ENCODE measurements at places on chromosomes 16 and 17. TPM values are rescaled to one million over a fixed set of nuclear protein-coding genes. Genes with fewer than 3 reads are reported as not detected.

RPS2 gene
- total RNA-seq, result 2,300 TPM

KRT31 gene
- total RNA-seq, result not detected

HAS3 gene
- total RNA-seq, result 0.99 TPM

TBC1D3H gene
- not detected for total RNA-seq

ANKFN1 gene
- 0.26 TPM for total RNA-seq

EVPLL gene
- total RNA-seq, result not detected

FBXW10 gene
- not detected for total RNA-seq

ITGAD gene
- total RNA-seq, result not detected

DNA sequence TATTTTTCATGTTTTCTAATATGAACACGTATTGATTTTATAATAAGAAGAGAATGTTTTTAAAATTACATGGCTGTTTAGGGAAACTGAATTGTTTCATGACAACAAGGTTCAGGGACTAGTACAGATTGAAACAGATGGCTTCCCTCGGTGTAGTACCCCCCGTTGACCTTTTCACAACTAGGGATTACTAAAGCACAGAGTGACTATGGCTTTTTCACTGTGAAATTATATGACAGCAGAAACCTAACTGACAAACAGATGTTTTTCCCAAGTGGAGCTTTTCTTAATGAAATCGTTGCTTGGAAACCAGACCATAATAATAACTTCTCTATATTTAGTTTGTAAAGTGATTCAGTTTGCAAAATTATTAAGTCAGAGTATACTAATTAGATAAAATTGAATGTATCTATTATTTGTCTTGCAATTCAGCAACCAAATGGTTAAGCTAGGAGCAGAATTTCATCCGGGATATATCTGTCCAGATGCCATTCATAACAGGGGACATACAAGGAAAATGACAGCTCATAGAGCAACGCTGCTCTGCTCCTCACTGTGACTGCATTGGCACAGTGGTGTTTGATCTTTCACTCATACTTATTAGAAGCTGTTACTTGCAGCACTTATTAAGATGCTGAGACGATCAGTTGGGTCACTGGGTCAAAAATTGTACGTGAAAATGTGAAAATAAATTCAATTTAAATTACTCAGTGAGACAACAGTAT lies 111.7 kb downstream of the TANGO6 start:
- H3K4me3 ChIP-seq, result no peak overlapping the region
- DNase-seq, result no peak
- H3K4me1 ChIP-seq, result peaks cover 7% of the 10 kb centered on the region
- H3K27ac ChIP-seq, result no peak overlapping the region
- H3K36me3 ChIP-seq, result no peaks in the 10 kb centered on the region
- no peaks in the 10 kb centered on the region for H3K27me3 ChIP-seq

GRCh38 chr16:68356249-68356918 lies 45.6 kb downstream of the PRMT7 start:
- peaks cover 14% of the 10 kb centered on the region for H3K36me3 ChIP-seq
- no peaks in the 10 kb centered on the region for H3K27me3 ChIP-seq
- no peak overlapping the region for H3K4me3 ChIP-seq
- H3K27ac ChIP-seq, result no peak overlapping the region

- no peaks in the 10 kb centered on the region for H3K36me3 ChIP-seq
- no peak overlapping the region for H3K4me3 ChIP-seq
- no peak overlapping the region for H3K27ac ChIP-seq
- DNase-seq, result no peak
- H3K4me1 ChIP-seq, result peaks cover 35% of the 10 kb centered on the region
Observed at GRCh38 chr16:85676466-85676865, 12.3 kb downstream of the GINS2 start.

GRCh38 chr16:56415875-56416274 lies 9.5 kb downstream of the AMFR start:
- no peaks in the 10 kb centered on the region for H3K36me3 ChIP-seq
- H3K4me3 ChIP-seq, result no peak overlapping the region

DNA sequence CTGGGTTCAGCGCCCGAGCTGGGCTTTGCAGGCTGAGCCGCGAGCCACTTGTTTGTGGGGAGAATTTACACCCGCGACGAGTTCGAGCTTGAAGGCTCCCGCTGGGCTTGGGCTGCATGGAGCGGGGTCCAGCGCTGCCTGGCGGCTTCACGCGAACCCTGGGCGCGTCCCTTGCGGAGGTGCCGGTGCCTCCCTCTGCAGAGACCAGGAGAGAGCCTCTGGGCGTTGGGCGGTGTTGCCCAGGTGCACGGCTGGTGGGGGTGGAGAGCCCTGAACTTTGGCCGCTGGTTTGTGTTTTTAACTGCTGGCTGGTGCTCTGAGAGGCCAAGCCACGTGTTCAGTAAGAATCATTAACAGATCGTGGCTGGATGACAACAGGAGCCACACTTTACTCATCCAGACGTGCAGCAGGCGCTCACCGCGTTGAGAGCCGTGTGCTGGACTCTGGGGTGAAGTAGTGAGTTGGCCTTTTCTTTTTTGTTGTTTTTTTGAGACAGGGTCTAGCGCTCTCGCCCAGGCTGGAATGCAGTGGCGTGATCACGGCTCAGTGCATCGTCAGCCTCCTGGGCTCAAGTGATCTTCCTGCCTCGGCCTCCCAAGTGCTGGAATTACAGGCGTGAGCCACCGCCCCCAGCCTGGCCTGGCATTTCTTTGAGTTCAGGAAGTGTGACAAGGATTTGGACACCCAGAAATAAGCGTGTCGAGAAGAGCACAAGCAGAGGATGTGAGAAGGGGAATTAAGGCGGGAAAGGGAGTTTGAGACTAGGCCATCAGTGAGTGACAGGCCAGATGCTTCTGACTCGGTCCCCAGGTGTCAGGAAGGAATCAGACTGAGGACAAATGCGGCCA lies 827 bp downstream of the CDK10 start:
- peak overlapping the region; percentile 88 for H3K4me3 ChIP-seq
- peak; percentile 89 for DNase-seq
- H3K4me1 ChIP-seq, result peaks cover 23% of the 10 kb centered on the region
- peak overlapping the region; percentile 52 for H3K27ac ChIP-seq

DNA sequence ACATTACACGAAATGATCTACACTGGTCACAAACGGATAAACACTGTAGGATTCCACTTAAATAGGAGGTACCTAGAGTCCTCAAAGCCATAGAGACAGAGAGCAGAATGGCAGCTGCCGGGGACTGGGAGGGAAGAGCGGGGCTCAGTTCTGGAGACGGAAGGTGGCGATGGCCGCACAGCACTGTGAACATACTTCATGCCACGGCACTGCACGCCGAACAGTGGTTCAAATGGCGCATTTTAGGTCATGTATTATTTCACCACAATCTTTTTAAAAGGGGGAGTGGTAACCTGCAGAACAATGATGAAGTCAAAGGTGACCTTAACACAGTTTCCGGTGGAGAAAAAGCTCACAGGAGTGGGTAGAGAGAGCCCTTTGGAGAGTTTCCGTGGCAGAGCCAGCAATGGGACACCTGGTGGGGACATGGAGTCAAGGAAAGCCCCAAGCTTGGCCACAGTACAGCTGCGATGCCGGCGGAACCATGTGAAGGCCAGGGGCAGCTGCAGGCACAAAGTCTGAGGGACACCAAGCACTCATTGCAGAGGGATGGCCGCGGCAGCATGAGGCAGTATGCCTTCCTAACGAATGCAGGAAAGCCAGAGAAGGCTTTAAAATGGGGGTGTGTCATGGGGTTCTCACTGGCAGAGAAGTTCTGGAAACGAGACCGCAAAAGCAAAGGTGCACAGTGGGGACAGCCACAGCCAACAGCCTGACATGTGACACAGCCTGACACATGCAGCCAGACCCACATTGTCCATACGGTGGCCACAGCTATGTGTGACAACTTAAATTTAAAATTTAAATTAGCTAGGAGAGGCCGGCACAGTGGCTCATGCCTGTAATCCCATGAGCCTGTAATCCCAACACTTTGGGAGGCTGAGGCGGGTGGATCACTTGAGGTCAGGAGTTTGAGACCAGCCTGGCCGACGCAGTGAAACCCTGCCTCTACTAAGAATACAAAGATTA lies 7.3 kb downstream of the FLCN start:
- H3K4me3 ChIP-seq, result no peak overlapping the region
- peaks cover 29% of the 10 kb centered on the region for H3K36me3 ChIP-seq
- no peak for DNase-seq
- no peaks in the 10 kb centered on the region for H3K27me3 ChIP-seq
- no peak overlapping the region for H3K27ac ChIP-seq

DNA sequence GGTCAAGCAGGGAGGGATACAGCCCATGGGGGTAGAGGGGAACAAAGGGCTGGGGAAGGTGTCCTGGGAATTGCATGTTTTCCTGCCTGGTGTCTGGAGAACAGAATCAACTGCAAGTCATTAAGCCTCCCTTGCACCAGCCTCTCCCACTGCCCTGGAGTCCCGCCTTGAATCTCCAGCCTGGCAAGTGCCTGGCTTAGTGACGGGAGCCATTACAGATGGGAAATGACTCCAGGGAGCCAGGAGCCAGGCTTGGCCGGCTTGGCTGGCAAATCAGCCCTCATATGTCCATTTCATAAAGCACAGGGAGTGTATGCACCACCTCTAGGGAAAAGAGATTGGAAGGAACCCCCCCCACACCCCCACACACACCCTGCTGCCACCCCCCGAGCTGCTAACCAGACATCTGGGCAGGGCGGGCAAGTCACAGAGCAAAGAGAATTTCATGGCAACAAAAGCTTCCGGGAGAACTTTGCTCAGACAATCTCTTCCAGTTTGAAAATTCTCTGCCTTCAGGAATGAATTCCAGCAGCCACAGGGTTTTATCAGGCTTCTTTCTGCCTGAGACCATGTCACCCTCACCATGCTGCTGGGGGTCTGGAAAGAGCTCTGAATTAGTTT lies 127.7 kb downstream of the NTN1 start:
- H3K36me3 ChIP-seq, result no peaks in the 10 kb centered on the region
- DNase-seq, result no peak
- no peaks in the 10 kb centered on the region for H3K27me3 ChIP-seq

- DNase-seq, result no peak
- no peak overlapping the region for H3K4me3 ChIP-seq
- no peaks in the 10 kb centered on the region for H3K4me1 ChIP-seq
Observed at GRCh38 chr16:26981266-26981938, 85.3 kb upstream of the C16orf82 start.

GRCh38 chr17:5011928-5012327 lies 14.2 kb downstream of the KIF1C start:
- DNase-seq, result no peak
- no peak overlapping the region for H3K27ac ChIP-seq

GRCh38 chr17:77441130-77441920 lies 300.6 kb downstream of the SEC14L1 start:
- no peaks in the 10 kb centered on the region for H3K36me3 ChIP-seq
- no peak for DNase-seq
- H3K4me3 ChIP-seq, result no peak overlapping the region
- H3K4me1 ChIP-seq, result peaks cover 47% of the 10 kb centered on the region
- peak overlapping the region; percentile 12 for H3K27ac ChIP-seq

- no peaks in the 10 kb centered on the region for H3K4me1 ChIP-seq
- H3K27ac ChIP-seq, result no peak overlapping the region
- no peaks in the 10 kb centered on the region for H3K27me3 ChIP-seq
- H3K4me3 ChIP-seq, result no peak overlapping the region
- no peaks in the 10 kb centered on the region for H3K36me3 ChIP-seq
Observed at GRCh38 chr16:50386774-50387173, 18.0 kb upstream of the BRD7 start.

DNA sequence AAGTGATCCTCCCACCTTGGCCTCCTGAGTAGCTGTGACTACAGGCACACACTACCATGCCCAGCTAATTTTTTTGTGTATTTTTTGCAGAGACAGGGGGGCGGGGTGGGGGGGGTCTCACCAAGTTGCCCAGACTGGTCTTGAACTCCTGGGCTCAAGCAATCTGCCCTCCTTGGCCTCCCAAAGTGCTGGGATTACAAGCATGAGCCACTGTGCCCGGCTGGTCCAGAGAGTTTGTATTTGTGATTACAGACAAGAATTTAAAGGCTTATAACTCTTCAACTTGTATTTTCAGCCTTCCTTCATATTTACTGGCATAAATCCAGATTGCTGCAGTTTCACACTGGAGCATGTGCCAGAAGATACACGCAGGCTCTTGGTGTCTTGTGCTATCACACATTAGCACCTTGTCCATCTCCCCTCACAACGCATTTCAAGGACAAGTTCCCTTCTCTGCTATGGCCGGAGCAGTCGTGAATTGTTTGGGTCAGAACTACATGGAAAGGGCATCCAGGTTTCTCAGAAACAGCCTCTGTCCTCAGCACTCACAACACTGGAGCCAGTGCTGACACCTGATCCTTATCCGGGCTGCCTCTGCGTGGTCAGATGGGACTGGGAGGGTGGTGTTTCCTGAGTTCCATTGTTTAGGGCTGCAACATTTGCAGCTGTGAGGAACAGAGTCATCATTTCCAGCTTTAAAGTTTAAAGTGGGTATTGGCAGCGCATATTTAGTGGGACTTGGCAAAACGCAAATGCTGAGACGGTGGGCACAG lies 28.1 kb downstream of the WSCD1 start:
- H3K27ac ChIP-seq, result no peak overlapping the region
- no peak overlapping the region for H3K4me3 ChIP-seq
- H3K36me3 ChIP-seq, result no peaks in the 10 kb centered on the region
- DNase-seq, result no peak

- no peak within 1 kb of the TSS for H3K27ac ChIP-seq
- H3K27me3 ChIP-seq, result no peaks in the 10 kb centered on the region
- peaks cover 46% of the 10 kb centered on the region for H3K4me1 ChIP-seq
- peak; percentile 83 for DNase-seq
- no peaks in the 10 kb centered on the region for H3K36me3 ChIP-seq
Observed at GRCh38 chr17:79777894-79778503, at the start of gene CBX2. Gene CBX2 (plus strand): TSS chr17:79778148. CDS start chr17:79778236, 88 bp downstream.

GRCh38 chr16:23948949-23949411 lies 113.2 kb downstream of the PRKCB start:
- H3K27ac ChIP-seq, result no peak overlapping the region
- peak; percentile 17 for DNase-seq
- H3K27me3 ChIP-seq, result no peaks in the 10 kb centered on the region
- H3K4me3 ChIP-seq, result no peak overlapping the region

- no peaks in the 10 kb centered on the region for H3K4me1 ChIP-seq
- no peak overlapping the region for H3K4me3 ChIP-seq
- H3K27ac ChIP-seq, result no peak overlapping the region
- no peaks in the 10 kb centered on the region for H3K27me3 ChIP-seq
- no peak for DNase-seq
- H3K36me3 ChIP-seq, result no peaks in the 10 kb centered on the region
Observed at GRCh38 chr16:9965079-9965478, 217.1 kb downstream of the GRIN2A start.

GRCh38 chr16:88831838-88832237 lies 20.1 kb upstream of the APRT start:
- no peaks in the 10 kb centered on the region for H3K36me3 ChIP-seq
- no peak overlapping the region for H3K27ac ChIP-seq

GRCh38 chr16:66740533-66740932 lies 10.9 kb downstream of the DYNC1LI2 start:
- peaks cover 34% of the 10 kb centered on the region for H3K4me1 ChIP-seq
- H3K27me3 ChIP-seq, result no peaks in the 10 kb centered on the region
- no peak for DNase-seq
- H3K4me3 ChIP-seq, result no peak overlapping the region

All from body of pancreas (tissue), 4 donors.